ENCODE measurements at places on chromosomes 5 and 9.

DNA sequence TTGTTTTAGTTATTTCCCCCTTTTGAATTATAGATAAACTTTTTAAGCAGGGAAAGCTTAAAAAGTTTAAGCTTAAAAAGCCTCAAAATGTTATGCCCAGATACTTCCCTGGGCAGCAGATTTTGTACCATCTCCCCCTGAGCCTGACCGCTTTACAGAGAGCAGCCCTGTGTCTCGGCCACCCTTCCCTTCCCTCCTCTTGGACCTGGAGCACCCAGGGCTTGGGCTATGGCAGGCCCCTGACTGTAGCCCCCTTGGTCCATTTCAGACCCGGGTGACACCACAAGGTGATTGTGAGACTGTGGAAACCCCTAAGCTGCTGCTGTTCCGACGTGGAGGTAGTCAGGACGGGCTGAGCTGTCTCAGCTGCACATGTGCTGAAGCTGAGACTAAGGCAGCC, 97.7 kb downstream of the RALGPS1 start:
- no peak for DNase-seq

DNA sequence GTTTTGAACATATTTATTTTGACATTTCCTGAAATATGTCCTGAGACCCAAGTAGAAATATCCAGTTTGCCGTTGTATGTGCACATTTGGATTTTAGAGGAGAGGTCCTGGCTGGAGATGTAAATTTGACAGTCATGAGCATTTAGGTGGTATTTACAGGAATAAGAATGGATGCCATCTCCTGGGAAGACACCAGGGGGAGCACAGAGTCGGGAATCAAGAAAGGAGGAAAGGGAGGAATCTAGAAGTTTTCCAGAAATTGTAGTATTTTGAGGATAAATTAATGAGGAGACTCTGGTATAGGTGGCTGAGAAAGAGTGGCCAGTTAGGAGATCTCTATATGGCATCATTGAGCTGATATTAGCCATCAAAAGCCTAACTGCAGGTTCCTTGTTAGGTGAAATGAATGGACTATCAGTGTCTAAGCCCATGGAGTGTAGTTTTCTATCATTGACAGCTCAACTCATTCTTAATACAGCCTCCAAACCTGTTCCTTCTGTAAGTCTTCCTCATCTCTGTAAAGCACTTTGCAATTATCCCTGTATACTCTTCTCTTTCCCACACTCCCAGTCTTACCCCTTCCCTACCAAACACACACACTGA, 7.2 kb downstream of the GAPT start:
- DNase-seq, result no peak

DNA sequence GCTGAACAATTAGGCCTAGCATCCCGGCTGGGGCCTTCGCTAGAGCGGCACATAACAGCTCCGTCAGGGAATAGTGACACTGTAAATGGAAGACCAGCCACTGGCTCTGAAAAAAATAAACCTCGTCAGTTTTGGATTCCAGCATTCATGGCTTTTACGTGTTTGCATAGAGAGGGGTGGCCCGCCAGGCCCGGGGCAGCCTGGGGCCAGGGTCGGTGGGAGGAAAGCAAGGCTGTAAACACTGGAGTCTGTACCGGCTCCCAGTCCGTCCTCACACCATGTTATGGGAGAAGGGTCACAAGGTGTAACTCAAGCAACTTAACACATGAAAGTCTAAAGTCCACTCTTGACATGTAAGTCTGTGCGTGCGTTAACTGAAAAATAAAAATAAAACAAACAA, 11.2 kb downstream of the CCNI2 start:
- DNase-seq, result no peak

DNA sequence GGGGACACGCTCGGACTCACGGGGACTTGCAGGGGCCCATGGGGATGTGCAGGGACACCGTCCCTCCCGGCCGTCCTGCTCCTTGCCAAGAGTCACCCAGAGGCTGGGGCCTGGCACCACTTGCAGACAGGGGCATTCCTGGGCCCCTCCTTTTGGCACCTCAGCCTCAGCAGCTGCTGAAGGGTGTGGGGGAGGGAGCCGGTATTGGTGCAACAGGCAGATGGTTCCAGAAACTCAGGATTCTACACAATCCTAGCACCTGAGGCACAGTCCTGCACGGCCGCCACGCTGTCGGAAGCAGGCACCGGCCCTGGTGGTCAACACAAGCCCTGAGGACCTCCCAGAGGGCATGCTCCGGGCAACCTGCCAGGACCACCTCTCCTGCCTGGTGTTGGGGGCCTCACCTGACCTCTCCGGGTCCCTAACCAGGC, 19.3 kb upstream of the SLC12A7 start:
- DNase-seq, result no peak

DNA sequence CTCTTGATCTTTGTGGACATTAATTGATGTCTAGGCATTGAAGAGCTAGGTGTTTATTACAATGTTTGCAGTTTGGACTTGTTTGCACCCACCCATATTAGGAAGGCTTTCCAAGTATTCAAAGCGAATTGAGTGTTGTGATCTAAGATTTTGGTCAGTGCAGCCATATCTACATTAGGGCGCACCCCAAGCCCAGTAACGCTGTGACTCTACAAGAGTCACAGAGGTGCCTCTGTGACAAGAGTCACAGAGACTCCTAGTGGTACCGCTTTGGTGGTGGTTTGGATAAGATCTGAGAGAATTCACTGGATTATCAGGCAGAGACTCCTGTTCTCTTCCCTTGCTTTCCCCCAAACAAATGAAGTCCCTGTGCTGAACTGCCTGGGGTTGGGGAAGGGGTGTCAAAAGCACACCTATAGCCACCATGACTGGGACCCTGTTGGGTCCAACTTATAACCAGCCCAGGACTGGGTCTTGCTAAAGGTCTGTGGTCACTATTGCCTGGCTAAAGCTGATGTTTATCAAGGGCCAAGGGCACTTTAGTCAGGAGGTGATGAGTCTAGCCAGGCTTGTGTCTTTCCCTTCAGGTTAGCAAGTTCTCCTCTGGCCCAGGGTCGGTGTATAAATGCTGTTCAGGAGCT, 114.1 kb upstream of the RIOK2 start:
- no peak for DNase-seq

DNA sequence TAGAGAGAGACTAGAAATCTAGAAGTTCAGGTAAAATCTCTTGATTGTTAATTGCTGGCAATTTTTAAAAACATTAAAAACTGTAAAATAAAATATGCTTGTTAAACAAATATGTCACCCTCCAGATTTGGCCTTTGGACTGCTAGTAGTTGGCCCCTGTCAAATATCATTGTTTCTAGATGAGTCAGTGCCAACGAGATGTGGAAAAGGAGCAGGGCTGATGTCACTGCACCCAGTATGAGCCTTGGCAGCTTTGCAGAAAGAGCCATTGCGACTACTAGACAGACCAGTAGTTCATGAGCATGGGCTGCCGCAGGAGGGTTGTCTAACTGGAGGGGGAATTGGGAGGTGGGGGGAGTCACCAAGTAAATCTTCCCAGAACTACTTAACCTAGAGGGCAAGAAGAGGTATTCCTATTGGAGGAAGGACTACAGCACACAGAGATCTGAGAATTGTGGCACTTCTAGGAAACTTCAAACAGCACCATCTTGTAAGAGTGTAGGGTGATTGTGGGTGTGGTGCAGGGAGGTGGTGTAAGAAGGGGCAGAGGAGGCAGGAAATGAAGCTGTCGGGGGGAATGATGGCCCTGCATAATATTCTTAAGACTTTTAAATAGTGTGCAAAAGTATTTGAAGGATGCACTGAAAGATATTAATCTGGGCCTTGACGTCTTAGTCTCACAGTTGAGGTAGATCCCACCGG, 7.1 kb upstream of the DOCK2 start:
- DNase-seq, result no peak

DNA sequence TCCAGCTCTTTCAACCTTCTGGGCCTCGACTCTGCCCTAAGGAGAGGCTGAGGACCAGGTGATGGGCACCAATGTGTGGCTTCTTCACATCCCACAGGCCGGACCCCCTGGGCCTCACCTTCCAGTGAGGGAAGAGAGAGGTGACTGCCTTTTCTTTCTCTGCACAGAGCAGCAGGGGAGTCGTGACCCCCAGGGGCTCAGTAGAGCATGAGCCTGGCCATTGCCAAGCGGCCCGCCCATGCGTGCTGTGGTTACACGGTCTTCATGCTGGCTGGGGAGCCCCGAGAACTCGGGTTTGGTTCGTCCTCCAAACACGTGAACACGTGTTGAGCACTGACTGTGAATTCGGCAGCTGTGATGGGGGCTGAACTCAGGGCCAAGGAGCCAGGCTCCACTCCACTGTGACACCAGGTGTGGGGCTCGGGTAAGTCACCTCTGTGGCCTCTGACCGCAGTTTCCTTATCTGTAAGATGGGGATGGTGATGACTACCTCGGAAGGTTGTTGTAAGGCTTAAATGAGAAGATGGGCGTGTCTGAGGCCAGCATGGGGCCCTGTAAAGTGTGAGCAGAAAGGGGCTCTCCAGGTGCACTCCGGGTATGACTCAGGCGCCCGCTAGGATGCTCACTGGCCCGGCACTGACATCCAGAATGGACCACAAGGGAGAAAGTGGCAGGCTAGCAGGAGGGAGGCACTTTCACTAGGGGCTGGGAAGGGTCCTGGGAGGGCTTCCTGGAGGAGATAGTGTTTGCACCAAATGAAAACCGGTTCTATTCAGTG, 13.4 kb upstream of the GRHPR start:
- DNase-seq, result no peak

DNA sequence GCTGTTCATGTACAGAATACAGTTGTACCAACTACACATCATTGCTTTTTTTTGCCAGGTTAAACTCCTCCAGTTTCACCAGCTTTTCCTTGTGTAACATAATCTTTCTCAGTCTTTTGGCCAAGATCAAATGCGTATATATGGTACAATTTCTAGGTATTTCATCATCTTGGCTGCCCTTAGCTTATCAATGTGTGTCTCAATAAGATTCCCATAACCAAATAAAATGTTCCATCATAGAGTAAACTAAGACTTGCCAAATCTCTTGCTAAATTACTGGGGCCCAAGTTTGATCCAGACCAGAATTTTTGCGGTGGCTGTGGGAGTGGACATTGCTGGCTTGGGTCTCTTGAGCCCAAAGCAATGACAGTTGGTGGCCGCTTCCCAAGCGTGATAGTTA, 24.3 kb upstream of the ERBIN start:
- DNase-seq, result no peak

GRCh38 chr5:134708301-134708700, 30.0 kb upstream of the CAMLG start:
- no peak for DNase-seq

- no peak for DNase-seq
Measured at GRCh38 chr5:43033841-43034590, 6.1 kb downstream of the ANXA2R start.

- DNase-seq, result peak; percentile 66
Measured at GRCh38 chr9:125815568-125815967, 68.4 kb downstream of the PBX3 start.

GRCh38 chr9:133879615-133880014, 112.5 kb downstream of the VAV2 start:
- no peak for DNase-seq

GRCh38 chr5:78930721-78931120, 54.4 kb downstream of the ARSB start:
- DNase-seq, result no peak

DNA sequence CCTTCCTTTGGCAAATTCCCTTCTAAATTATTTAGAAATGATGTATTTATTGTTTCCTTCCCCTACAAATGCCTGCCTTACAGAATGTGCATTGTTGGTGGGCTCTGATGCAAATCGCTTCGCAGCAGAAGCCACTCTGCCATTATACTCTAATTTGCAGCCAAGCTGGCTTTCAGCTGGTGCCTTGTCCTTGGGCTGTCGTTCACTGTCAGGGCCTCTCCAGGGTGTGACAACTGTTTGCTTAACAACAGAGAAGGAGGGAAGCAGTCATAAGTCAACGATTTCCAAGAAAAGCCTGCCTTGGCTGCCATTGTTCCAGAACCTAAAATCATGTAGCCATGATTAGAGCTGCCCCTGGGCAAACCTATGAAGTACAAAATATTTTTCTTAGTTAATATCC, 260.1 kb upstream of the RGMB start:
- no peak for DNase-seq

DNA sequence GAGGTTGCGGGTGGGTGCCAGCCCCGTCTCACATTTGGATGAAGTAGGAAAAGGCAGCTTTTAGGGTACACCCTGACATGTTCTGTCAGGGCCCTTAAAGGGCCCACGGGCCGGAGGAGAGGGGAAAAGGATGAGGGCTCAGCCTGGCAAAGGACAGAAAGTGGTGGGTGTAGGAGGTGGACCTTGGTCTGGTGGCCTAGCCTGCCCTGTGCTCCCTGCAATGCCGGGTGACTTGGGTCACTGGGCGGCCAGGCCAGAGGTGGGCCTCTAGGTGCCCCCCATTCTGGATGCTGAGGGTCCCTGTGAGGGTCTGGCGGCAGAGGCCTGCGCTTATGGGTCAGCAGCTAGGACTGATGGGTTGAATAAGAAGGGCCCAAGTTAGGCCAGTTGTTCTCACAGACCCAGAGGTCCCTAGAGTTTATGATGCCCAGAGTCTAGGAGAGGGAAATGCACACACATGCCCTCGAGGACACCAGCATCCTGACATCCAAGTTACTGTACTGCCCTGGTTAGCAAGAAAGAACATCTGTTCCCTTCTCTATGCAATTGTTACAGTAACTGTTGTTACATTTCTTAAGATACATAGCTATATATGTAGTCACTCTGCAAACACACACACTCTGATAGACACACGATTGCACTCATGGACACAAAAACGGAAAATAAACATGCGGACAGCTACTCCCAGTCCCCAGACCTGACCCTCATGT, 12.5 kb downstream of the TRIM7 start:
- DNase-seq, result no peak

- no peak for DNase-seq
Measured at GRCh38 chr5:16869821-16870796, 66.0 kb downstream of the MYO10 start.

DNA sequence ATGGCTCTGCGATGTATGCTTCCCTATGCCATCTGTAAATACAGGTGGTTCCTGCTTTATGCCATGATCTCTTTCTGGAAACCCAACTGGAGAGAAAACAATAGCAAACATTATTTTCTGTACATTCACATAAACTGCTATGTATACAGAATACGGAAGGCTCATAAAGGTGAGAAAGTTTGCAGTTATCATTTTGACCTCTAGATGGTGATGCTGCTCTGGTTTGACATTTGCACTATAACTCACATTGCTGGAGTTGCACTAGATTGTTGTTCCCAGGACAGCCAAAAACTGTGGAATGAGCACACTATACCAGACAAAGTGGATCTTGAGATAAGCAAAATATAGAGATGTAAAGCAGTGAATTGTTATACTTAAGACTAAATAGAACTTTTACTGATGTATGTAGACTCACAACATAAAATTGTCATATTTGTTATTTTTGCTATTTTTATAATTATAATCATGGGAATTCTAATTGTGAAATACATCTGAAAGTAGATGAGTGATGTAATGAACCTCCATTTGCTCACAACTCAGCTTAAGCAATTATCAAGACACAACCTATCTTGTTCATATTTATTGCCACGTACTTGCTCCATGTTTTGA, 246.5 kb downstream of the PTPRD start:
- peak; percentile 0 for DNase-seq

DNA sequence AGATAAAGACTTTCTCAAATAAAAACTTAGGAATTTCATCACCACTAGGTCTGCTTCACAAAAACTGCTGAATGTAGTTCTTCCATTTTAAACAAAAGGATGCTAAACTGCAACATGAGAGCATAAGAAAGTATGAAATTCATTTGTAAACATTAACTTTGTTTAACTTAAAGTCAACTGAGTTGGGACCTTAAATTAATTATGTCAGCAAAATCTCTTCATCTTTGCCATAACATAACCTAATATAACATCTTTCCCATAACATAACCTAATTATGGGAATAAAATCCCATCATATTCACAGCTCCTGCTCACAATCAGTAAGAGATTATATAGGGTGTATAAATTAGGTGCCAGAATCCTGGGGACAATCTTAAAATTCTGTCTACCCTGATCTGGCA, 78.8 kb upstream of the PCSK5 start:
- DNase-seq, result no peak

- DNase-seq, result no peak
Measured at GRCh38 chr5:103758996-103759395, 196.4 kb upstream of the NUDT12 start.
